Caco-2 (cell line): ENCODE measurements at places on chromosomes 6 and 20.
A peak's percentile ranks its signal among the peaks of the same experiment; 100 is the strongest.

- DNase-seq: no peak
These were observed 78.5 kb upstream of the FRMD1 start for GRCh38 chr6:168157272-168158212.

GRCh38 chr6:89508755-89509563, 76.0 kb downstream of the ANKRD6 start:
- no peak for DNase-seq

- no peak for DNase-seq
These were observed 6.5 kb downstream of the GSS start for GRCh38 chr20:34949120-34949519.

DNA sequence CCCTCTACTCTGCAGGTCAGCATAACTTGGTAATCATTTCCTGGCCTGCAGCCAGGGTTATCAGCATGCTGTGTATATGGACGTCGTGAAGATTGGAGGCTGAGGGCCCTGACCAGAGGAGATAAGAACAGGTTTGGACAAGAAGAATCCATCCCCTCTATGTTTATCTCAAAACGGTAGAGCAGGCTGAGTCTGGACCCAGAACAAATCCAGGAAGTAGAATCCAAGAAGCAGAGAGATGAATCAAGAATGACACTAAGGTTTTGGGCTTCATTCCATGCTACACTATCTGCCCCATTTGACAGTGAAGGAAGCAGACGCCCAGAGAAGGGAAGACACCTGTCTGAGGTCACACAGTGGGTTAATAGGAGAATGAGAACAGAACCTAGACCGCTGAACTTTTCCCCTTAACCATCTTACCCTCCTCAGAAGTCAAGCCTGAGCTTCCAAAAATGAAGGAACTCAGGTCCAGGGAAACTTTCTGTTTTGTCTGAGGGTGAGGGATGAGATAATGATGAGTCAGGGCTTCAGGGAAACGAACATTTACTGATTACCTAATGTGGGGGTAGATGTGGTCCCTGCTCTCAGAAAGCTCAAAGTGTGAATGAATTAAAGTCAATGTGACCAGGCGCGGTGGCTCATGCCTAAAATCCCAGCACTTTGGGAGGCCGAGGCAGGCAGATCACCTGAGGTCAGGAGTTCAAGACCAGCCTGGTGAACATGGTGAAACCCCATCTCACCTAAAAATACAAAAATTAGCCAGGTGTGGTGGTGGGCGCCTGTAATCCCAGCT, 9.4 kb upstream of the COMMD7 start:
- peak; percentile 83 for DNase-seq

GRCh38 chr6:6681075-6681849, 92.7 kb downstream of the LY86 start:
- no peak for DNase-seq

DNA sequence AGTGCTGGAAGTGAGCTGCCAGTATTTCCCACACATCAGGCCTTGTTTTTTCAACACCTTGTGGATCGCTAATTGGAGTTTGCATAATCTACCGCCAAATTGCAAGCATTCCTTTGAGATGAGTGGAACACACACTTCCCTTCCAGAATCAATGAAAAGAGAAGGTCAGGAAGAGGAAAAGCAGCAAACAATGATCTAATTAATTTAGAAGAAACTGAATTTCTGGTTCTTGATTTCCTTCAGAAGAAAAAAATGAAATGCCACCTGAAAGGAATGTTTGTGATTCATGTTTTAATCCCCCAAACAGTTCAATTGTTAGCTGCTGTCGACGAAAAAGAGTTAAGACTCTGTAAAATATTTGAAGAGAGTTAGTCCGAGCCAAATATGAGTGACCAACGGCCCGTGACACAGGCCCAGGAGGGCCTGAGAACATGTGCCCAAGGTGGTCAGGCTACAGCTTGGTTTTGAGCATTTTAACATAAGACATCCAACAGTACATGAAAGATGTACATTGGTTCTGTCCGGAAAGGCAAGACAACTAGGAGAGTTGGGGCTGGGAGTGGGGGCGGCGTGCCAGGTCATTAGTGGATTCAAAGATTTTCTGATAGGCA, 182.3 kb downstream of the MTFR2 start:
- DNase-seq: no peak

DNA sequence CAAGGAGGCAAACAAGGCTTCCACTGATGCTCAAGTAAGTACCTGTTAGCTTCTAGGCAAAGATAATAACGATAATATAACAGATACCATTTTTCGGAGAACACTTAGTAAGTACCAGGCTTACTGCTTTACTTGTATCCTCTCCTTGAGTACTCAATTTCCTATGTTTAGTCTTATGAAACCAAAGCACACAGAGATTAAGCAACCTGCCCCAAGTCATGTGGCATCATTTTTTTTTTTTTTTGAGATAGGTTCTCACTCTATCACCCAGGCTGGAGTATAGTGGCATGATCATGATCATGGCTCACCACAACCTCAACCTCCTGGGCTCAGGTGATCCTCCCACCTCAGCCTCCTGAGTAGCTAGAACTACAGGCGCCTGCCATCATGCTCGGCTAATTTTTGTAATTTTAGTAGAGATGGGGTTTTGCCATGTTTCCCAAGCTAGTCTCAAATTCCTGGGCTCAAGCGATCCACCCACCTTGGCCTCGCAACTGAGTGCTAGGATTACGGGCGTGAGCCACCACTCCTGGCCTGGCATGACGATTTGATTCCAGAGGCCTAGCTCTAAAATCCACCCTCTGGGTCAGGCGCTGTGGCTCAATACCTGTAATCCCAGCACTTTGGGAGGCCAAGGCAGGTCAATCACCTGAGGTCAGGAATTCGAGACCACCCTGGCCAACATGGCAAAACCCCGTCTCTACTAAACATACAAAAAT, 14.0 kb downstream of the SPAG4 start:
- no peak for DNase-seq
